ENCODE measurements at places on chromosomes 3 and 15.
A peak's percentile ranks its signal among the peaks of the same experiment; 100 is the strongest.

DNA sequence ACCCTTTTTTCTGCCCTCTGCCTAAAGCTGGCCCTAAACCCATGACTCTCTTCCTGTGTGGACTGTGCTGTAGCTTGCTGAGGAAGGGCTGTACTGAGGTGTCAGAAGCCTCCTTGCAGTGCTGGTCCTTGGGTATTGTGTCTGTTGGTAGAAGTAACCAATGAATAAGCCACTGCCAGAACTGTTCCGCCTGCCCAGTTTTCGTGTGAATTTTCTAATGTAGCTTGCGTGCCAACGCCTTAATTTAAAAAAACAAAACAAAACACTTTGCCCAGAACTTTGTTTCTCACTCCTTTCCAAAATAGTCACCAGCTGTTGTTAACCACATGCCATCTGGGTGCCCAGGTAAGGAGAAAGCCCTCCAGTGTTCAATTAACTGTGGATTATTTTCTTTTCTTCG lies 101.9 kb downstream of the KLHL25 start:
- DNase-seq, result peak; percentile 67

DNA sequence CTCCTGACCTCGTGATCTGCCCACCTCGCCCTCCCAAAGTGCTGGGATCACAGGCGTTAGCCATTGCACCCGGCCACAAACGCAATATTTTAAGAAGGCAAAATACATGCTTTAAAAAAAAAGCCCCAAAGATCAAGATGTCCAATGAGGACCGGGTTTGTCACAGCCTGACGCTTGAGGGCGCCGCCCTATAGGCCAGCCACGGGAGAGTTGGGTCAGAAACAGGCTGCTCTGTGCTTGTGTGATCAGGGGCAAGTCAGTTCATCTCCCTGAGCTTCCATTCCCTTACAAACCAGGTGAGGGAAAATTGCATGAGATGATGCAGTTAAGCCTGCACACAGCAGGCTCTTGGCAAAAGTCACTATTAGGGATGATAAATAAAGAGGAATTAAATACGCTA lies 23.9 kb downstream of the FAM174B start:
- peak; percentile 37 for DNase-seq

DNA sequence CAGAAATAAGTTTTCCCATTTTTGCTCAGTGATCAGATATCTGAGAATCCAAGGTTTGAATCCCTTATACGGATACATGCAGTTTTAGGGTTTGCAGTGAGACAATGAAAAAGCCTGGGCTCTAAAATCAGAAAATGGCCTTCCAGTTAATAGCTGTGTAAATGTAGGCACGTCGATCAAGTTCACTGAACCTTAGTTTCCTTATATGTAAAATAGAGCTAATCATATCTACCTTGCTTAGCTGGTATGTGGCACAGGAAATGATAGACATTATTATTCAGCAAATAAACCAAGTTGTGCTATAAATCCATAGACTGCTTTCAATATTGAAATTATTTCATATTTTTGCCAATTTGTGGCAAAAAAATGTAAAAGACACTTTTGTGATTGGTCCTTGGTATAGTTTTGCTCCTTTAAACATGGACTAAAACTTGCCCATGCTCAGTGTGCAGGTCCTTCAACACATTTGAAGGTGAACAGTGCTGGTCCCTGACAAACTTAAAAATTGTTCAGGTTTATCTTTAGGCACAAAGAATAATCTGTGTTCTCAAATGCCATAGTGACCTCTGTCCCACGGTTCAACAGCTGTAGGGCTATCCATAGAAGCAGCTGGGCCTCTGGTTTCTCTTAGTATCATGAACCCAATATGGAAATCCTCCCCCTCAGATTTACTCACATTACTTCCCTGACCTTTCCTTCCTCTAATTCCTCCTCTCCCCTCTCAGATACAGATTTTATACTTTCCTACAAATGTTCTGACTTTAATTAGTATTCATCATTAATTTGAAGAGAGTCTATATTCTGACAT lies 51.0 kb downstream of the CCDC54 start:
- no peak for DNase-seq

- DNase-seq, result no peak
These were observed 298.2 kb downstream of the UBE2E2 start for GRCh38 chr3:23501201-23501802.

DNA sequence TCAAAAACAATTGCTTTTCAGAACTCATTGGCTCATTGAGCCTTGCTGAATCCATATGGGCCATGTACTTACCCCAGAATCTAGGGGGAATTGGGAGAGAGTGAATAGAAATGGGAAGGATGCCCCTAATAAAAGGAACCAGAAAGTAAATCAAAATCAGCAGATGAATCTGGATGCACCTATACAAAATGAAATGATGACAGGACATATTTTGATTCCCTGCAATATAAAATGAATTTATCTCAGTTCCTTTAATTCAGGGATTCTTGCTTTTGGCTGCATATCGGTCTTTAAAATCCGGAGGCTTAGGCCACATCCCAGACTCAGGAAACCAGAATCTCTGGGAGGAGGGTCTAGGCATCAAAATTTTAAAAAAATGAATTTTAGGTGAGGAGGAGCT lies 107.7 kb upstream of the NEO1 start:
- DNase-seq, result no peak

DNA sequence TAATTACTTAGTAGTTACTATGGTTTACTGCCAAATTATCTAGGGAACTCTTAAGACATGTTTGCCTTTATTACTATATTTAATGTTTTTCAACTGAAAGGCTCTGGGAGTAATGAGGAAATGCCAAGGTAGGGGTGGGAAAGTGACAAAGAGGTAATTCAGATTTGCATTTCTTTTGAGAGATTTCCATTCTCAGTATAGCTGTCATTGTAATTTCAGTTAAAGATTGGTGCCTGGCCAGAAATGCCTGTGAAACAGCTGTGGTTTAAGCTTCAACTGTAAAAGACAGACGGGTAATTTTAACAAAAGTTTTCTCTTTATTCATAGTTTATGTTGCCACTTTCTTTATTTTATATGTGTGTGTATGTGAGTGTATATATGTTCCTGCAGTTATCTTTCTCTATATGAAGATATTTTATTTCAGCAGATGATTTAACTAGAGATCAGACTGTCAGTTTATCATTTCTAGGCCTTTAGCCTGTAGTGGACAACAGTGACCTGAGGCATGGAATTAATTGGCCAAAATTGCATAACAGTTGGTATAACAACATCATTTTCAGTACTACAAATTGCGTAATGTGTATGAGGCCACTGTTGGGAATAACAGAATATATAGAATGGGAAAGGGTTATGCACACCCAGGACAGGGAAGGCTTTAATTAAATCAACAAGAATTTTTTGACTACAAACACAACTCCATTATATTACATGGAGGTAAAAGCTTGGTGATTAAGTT lies 119.0 kb downstream of the BBX start:
- DNase-seq, result no peak

- no peak for DNase-seq
These were observed 223.7 kb downstream of the PCCB start for GRCh38 chr3:136473716-136474326.

DNA sequence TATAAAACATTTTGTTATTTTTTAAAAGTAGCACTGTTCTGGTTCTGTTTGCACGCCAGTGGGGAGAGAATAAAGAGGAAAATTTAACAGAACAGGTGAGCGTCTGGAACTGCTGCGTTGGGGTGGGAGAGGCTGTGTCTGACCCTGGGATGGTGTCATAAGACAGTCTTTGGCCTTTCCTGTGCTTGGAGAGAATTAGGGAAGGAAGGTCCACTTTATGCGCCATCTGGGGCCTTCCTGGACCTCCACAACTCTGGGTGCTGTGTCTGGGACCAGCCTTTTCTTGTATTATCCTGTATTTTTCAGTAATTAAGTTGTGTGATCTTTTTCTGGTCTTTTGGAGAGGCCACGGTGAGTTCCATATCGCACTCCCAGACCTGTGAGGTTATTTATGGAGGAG lies 3.3 kb downstream of the FAM43A start:
- no peak for DNase-seq

- DNase-seq, result no peak
These were observed 1250.0 kb upstream of the GBE1 start for GRCh38 chr3:83011481-83011880.

DNA sequence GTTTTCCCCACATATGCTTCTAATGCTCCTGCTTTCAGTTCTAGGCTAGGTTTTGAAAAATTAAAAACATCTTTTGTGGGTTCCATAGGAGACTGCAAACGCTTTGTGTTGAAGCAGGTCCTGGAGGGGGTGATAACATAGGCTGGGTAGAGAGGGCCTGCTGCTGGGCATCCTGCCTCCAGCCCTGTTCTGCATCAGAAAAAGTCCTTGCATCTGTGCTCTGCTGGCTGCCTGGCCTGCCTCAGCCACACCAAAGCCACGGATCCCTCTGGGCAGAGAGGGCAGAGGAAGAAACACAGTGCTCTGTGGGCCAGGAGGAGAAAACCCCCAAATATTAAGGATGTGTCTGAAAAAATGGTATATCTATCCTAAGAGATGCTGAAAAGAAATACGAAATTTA lies 3.9 kb upstream of the ARPP21 start:
- DNase-seq, result no peak

GRCh38 chr15:26972636-26973035 lies 1.7 kb downstream of the GABRG3 start:
- no peak for DNase-seq

DNA sequence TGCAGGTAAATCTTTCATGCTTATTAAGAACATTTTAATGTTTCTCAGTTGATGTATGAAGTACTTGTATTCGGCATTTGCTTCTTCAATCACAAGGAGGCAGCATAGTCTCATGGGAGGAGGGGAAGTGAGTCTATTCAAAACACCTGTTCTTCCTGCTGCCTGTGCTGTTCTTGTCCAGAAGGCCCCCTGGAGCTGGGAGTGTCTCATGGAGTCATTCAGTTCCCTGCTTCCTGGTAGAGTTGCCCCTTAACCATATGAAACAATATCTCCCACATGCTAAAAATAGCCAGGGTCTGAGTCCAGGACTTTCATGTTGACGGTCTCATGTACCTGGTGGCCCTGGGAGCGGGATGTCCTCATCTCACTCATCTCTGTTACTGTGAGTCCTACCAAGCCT lies 15.5 kb upstream of the PPP1R2 start:
- DNase-seq, result no peak

- no peak for DNase-seq
These were observed 12.7 kb upstream of the DIPK2A start for GRCh38 chr3:143958966-143959365.

GRCh38 chr3:136989781-136990524 lies 32.2 kb downstream of the IL20RB start:
- no peak for DNase-seq

GRCh38 chr3:127734754-127735473 lies 62.2 kb downstream of the ABTB1 start:
- no peak for DNase-seq

DNA sequence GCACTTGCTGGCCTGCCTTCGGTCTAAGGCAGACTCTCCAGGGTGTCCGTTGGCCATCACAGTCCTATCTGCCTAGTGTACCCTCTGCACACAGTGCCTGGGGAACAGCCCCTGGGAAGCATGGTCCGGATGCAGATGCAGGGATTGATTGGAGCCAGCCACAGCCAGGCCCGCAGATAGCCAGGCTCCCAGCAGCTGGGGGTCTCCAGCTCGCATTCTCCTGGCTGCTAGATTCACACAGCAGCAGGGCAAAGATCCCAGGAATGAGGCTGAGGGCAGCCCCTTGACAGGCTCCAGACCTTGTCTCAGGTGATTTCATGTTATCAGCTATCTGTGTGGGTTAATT lies 41.4 kb downstream of the IRAK2 start:
- DNase-seq, result no peak
